PC-3 (cell line): ENCODE measurements at places on chromosomes 2 and 18.

- no peak for DNase-seq
Measured at GRCh38 chr2:148928395-148928794, 53.4 kb downstream of the KIF5C start.

- peak; percentile 97 for DNase-seq
Measured at GRCh38 chr2:20584399-20585358, 66.2 kb downstream of the HS1BP3 start.

DNA sequence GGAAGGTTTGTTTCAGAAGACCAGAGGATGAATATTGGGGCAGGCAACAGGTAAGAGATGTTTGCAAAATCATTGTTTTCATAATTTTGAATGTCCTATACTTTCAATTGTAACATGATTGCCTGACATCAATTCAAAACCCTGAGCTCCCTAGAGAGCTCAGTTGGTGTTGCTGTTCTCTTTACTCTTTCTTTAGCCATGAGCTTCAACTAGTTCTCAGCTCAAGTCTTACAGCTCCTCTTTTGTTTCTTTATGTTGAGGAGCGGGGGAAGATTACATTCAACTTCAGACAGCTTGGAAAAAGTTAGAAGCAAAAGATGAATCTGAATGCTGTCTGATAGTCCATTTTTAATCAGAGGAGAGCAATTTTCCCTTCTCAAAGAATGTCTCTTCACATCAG lies 144.8 kb upstream of the TACR1 start:
- no peak for DNase-seq

DNA sequence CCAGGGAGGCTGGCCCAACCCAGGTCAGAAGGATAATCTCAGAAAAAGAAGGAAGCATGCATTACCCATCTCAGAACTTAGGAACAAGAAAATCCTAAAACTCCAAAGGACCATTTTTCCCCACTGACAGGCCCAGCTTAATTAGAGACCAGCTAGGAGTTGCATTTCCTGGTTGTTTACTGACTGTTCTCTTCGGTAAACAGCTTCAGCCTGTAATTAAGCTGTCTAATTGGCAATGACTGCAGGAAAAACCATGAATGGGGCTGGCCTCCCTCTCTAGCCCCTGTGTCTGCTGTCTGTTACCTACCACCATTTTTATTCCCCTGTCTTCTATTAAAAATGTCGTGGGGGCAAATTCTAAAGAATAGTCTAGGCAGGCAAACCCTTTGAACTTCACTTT lies 146.5 kb downstream of the AGAP1 start:
- DNase-seq = no peak

GRCh38 chr18:70289351-70290312 lies 787 bp downstream of the SOCS6 start:
- DNase-seq = peak; percentile 26

DNA sequence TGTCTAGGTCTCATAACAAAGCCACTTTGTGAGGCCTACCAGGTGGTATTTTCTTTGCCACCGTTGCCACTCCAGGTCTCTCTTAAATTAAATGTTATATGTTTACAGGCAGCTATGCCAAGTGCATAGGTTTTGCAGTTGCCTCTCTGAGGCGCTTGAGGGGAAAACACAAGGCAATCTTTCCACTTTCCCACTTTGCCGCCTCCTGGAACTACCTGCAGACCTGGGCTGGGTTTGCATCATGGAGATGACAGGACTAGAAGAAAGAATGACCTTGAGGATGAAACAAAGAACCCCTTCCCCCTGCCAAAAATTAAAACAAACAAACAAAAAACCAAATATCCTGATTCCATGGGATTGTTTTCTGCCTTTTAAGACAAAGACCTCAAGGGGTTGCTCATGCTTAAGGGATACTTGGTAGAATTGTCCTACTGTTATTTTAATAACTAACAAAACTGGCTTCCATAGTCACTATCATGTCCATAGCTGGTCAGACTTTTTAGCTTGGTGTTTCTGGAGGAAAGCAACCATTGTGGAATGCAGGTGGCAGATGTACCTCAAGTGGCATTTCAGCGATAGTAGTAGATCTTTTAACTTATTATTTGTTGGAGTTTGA lies 159.9 kb downstream of the PRPF40A start:
- DNase-seq = no peak

DNA sequence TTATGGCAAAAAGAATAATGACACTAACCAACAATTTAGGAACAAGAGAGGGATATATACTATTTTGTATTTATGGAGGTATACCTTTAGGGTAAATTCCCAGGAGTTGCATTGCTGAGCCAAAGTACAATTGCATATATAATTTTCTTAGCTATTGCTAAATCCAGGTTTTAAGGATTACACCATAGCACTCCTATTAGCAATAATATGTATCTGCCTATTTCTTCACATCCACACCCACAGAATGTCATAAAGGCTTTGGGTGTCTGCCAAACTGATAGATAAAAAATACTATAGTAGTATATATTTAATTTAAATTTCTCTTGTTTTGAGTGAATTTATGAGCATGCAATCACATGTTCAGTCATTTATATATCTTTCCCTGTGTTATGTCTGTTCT lies 11.5 kb upstream of the SERPINB13 start:
- DNase-seq = no peak

DNA sequence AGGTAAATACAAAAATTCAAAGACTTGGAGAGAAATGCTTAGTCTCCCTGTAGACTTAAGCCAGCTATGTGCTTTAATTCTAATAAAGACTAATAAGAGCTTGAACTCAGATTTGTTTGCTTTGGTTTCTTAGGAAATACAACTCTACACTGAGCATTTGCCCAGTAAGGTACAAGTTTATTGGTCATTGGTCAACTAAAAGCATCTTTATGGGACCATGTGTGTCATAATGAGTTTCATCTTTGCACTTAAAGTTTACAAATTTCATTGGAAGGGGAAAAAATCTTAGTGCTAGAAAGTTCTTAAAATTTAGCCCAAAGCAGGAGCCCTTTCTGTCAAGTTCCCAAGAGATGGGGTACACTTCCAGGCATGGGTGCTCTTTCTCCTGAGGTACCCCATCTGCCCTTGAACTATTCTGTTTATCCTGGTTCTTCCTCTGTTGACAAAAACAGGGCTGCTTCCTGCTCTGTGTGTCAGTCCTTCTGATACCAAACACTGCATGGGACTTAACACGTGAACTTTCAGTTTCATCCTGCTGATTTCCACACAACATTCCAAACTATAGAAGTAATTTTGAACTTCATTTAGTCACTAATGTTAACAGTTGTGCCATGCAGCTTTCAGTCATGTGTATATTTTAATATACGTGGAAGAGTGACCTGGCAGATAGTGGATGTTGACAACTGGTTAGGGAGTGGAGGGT lies 200.2 kb downstream of the TPGS2 start:
- DNase-seq = no peak

- DNase-seq = no peak
Measured at GRCh38 chr2:96662360-96662759, 19.8 kb downstream of the FER1L5 start.

GRCh38 chr2:241772063-241772499 lies 4.5 kb upstream of the GAL3ST2 start:
- no peak for DNase-seq

- DNase-seq = no peak
Measured at GRCh38 chr2:201447086-201447485, 4.2 kb downstream of the TRAK2 start.

- DNase-seq = no peak
Measured at GRCh38 chr2:8794923-8795825, 42.2 kb downstream of the KIDINS220 start.

DNA sequence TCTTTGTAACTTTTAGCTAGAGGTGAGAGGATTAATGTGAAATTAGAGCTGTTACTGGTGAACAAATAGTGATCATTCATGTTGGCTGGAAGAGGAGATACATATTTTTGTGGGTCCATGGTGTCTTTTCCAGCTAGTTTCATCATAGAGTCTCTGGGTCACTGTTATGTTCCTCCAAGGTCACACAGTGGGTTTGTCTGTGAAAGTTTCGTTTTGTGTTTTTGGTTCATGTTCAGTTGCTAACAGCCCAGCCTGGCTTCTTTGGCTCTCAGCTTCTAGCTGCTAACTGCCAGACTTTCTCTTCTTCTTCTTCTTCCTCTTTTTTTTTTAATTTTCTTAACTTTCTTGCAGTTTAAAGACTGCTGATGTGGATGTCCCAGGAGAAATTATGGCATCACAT lies 480.0 kb upstream of the SYT4 start:
- DNase-seq = no peak

DNA sequence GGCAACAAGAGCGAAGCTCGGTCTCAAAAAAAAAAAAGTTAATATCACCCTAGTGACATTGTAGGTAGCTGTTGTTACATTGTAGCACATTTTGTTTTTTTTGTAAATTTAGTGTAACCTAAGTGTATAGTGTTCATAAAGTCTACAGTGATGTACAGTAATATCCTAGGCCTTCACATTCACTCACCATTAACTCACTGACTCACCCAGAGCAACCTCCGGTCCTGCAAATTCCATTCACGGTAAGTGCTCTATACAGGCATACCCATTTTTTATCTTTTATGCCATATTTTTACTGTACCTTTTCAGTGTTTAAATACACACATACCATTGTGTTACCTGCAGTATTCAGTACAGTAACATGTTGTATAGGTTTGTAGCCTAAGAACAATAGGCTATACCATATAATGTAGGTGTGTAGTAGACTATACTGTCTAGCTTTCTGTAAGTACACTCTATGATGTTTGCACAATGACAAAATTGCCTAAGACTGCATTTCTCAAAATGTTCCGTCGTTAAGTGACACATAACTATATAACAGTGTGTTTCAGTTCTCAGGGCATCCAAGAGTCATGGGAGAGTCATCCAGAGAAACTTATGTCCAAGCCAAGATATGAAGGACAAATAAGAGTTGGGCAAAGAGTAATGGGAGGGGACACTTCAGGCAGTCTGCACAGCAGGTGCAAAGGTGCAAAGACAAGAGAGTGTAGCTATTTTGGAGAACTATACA lies 68.4 kb downstream of the TANK start:
- peak; percentile 96 for DNase-seq

GRCh38 chr2:39706945-39707344 lies 41.2 kb downstream of the TMEM178A start:
- no peak for DNase-seq

GRCh38 chr2:24920809-24921441 lies 888 bp upstream of the ADCY3 start:
- DNase-seq = peak; percentile 57

GRCh38 chr2:14743861-14744260 lies 111.3 kb downstream of the LRATD1 start:
- DNase-seq = no peak

- no peak for DNase-seq
Measured at GRCh38 chr18:77061946-77062517, 70.6 kb downstream of the MBP start.

DNA sequence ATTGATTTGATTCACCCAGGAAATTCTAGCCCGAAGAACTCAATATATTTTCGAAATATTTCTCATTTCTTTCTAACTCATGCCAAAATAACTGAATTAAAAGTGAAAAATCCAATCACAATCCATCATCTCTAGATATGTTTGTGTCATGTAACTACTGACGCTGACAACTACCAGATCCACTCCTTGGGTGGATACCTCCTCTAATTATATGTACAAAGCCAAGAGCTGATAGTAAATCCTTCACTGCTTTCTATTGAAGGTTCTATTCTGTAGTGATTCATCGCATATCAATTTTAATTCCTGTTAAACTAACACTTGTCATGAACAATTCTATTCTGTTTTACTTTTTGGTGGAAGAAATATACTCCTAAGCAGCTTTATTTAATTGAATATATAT lies 1056.6 kb upstream of the NXPH2 start:
- DNase-seq = no peak

DNA sequence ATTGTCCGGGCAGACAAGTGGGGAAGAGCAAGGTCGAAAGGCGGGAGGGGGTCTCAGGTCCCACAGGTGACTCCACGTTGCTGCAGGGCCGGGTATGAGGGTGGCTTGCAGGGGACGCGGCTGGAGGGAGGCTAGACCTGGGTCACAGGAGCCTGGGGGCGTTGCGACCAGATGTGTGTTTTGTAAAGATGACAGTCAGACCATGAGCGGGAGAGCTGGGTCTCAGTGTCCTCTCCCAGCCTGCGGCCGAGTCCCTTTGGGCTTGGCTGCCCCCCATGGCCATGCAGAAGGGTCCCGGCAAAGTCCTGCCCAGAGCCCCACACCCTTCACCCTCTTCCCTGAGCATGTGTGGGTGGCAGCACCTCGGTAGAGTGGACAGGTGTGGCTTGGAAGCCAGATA lies 239.2 kb downstream of the ATAD2B start:
- no peak for DNase-seq

DNA sequence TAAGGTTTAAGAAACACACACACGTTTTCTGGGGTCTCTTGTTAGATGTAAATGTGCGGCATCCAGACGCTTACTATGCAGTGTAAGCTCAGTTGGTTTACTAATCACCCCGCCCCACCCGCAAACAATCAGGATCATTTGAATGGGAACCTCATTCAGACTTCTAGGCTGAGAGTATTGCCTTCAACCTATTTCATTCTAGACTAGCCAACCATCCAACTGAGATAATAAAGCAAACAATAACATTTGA lies 1.3 kb upstream of the FIGN start:
- DNase-seq = no peak

DNA sequence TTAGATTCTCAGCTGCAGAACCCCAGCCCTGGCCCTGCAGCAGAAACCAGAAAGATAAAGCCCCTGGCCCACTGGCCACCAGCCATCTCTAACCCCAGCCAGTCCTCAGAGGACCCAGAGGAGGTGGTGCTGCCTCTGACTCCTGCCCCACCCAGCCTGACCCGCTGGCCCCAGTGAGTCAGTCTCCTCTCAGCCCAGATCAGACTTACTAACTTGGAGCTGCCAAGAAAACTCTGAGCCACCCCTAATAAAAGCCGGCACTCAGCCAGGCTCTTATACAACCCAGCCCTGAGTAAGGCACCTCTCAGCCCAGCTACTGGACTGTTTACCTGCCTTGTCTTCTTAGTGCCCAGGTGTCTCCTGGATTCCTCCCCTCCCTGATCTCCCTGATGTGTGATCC lies 2.0 kb downstream of the SLC14A2 start:
- peak; percentile 73 for DNase-seq

- no peak for DNase-seq
Measured at GRCh38 chr2:12577091-12577490, 139.6 kb upstream of the TRIB2 start.

DNA sequence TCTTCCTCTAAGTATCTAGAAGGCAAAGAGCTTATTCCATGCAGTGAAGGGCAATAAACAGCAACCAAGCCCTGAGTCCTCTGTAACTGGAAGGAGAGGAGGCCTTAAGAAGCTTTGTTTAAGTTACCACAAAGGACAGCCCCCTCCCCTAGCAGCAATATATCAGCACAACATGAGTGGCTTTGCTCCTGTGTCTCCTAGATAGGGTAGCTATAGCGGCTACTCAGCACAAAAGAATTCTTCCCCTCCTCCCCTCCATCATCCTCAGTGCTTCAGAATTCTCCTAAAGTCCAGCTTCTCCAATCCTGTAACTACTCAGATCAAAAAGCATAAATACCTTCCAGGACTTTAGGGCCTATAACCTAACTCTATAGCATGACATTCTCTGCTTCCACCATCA lies 16.5 kb downstream of the SUMO1 start:
- DNase-seq = no peak

DNA sequence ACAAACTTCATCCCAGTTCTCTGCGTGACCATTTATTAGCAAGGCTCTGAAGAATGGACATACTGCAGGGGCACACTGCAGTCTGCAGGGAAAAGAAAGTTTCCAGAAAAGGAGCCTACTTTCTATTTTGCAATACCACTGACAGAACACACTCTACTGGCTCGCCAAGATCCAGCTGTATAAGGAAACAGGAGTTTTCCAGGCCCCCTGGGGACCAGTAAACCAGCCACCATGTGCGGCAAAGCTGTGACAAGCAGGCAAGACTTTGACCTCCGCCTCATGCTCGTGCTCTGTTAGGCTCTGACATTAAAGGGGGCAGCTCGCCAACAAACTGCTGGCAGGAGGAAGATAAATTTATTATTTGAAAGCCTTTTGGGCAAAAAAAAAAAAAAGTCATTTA lies 67.3 kb downstream of the CCBE1 start:
- no peak for DNase-seq
